Erythroblast (primary cell): ENCODE measurements at places on chromosomes 5 and 9.

DNA sequence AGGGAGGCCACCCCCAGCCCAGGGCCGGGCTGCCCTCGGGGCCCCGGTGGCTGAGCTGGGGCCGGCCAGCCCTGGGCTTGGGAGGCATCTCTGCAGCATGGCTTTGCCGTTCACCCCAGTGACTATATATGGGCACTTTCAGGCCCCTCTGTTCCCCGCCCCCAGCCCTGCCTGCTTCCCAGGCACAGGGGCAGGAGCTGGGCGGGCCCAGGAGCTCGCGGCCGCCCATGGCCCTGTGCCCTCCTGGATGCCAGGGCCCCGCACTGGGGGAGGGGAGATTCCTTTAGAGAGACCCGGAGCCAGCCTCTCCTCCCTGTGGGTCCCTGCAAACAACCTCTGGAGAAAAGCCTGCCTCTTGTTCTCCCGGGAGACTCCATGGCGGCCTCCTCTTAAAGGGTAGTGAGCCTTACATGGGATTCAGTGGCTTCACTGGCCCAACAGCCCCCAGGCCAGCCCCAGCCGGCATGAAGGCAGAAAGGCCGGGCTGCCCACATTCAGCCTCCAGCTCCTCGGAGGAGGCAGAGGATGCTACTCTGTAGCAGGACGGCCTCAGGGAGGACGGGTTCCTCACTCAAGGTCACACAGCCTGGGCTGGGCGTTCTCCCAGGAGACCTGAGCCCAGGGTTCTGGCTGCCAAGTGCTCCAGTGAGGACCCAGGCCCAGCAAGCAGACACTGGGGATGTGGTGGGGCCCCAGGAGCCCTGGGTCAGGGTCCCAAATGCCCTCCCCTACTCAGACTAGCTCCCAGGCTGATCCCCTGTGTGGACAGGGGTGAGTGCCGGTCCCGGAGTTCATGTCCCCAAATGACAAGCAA, 4.1 kb downstream of the NACC2 start:
- DNase-seq, result no peak

GRCh38 chr9:128124451-128124850, 3.1 kb downstream of the PTGES2 start:
- DNase-seq, result no peak

GRCh38 chr5:117203584-117203983, 629.0 kb upstream of the SEMA6A start:
- DNase-seq, result no peak

DNA sequence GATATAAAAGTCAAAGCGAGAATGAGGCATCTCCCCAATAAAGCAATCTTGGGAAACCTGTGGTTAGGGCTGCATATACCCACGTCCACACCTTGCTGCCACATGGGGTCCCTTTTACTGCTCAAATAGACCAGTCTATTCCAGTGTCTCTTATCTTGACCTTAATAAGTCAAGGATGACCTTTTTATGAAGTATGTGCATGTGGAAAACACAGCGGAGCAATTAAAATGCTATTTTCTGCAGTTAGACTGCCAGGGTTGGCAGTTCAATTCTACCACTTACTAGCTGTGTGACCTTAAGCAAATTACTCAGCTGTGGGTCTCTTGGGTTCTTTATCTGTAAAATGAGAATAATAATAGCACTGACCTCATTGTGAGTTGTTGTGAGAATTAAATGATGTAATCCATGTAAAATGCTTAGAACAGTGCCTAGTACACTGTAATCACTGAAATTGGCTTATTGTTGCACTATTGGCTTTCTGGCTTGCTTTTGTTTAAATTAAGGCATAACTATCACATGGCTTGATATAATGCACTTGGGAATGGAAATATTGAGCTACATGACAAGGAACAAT, 67.8 kb upstream of the HSPB3 start:
- DNase-seq, result no peak

DNA sequence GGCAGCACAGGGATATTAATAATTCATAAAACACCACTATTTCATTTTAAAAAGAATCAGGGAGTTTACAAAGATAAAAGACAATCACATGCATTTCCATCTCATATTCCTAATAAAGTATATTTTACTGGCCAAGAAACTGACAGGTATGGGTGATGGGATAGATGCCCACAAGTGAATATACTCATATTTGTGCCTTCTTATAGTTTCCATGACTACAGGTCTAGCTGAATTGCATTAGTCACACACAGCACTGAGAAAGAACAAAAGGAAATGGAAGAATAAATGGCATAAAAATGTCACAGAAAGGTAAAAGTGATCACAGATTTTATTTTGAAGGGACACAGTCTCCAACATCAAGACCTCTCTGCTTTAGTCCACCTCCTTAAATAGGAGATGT, 193.5 kb downstream of the PLK2 start:
- DNase-seq, result no peak

DNA sequence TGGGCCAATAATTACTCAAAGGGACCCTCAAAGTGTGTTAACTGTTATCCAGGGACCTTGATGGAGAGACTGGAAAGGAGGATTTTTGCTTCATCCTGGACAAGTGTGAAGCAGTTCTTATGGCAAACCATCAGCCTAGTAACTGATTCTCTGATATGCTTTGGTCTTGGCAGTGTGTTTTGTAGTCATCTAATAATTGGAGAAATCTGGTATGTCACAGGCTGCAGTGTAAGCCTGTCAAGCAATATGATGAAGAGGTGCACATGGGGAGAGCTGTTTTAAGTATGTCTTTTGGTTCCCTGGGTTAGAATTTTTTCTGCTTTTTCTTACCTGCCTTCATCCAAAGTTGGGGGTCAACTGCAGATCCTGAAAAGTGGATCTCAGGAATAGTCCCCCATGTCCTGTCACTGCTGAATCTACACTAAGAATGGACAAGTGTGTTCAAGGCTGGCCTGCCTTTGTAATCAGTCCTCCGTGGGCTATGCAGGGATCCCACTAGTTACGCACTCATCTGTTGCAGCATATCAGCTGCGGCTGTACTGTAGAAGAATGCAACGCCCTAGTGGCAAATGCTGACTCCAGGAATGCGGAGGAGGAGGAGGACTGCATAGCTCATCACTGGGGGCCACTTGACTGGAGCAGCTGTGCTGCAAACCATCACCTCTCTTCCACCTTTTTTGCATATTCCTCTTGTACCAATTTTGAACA, 1.9 kb downstream of the SPTAN1 start:
- DNase-seq, result no peak
